ENCODE measurements at places on chromosomes 13 and 19. TPM values are rescaled to one million over a fixed set of nuclear protein-coding genes. Genes with fewer than 3 reads are reported as not detected.
A peak's percentile ranks its signal among the peaks of the same experiment; 100 is the strongest.

The GSX1 gene
- not detected for total RNA-seq

The SLC46A3 gene
- total RNA-seq = 3.5 TPM

The KLHL1 gene
- not detected for total RNA-seq

The SBNO2 gene
- total RNA-seq = 140 TPM

The ZSCAN5B gene
- not detected for total RNA-seq

The PCP2 gene
- total RNA-seq = not detected

DNA sequence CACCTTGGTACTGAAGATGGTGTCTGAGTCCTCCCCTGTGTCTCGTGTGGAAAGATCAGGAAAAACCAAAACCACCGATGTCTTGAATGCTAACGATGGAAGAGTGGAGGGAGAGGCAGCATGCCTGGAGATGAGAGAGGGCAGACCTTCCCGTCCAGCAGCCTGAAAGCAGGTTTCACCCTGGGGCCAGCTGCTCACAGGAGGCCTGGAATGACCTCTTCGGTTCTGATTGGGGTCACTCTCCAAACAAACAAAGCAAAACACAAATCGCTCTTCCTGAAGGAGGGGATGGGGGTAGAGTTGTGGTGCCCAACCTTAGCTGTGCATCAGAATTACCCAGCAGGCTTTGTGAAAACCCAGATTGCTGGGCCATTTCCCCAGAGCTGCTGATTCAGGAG is 142.3 kb upstream of the SOX1 start:
- no peak for DNase-seq

- peak; percentile 38 for DNase-seq
Observed at GRCh38 chr19:2962018-2962670, 15.2 kb upstream of the TLE6 start.

DNA sequence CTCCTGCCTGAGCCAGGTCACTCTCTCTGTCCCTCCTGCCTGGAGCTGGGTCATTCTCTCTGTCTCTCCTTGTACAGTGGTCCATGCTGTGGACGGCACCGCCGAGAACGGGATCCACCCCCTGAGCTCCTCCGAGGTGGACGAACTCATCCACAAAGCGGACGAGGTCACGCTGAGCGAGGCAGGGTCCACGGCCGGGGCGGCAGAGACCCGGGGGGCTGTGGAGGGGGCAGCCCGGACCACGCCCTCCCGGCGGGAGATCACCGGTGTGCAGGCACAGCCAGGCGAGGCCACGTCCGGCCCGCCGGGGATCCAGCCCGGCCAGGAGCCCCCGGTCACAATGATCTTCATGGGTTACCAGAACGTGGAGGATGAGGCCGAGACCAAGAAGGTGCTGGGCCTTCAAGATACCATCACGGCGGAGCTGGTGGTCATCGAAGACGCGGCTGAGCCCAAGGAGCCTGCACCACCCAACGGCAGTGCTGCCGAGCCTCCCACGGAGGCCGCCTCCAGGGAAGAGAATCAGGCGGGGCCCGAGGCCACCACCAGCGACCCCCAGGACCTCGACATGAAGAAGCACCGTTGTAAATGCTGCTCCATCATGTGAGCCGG is 4.6 kb upstream of the MISP start:
- DNase-seq = no peak

DNA sequence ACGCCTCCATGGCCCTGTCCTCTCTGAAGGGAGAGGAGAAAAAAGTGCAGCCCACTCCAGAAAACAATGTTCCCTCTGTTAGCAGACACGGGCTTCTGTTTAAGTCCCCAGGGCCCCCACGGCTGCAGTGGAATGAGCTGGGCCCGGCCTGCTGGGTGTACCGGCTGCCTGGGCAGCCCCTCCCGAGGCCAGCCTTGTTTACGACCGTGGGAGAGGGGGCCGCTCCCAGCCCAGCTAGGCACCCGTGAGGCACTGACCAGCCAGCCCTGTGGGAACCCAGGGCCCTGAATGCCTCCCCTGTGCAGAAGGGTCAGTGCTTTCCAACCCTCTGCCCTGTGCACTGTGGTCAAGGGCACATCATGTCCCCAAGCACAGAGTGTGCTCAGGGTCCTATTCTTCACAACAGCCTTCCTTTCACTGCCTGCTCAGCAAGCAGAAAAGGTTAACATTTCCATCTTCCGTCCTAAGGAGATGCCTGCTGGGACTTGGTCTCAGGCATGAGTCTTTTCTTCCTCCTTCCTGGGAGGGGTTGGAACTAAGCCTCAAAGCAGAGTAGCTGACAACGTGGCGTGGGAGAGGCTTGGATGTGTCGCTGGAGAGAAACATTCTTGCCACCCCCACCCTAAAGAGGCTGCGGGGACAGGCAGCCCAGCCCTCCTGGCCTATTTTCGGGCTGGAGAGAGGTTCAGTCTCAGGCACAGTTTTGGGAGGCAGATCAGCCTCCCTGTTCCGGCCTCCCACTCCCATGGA is 90.1 kb downstream of the RGCC start:
- no peak for DNase-seq

DNA sequence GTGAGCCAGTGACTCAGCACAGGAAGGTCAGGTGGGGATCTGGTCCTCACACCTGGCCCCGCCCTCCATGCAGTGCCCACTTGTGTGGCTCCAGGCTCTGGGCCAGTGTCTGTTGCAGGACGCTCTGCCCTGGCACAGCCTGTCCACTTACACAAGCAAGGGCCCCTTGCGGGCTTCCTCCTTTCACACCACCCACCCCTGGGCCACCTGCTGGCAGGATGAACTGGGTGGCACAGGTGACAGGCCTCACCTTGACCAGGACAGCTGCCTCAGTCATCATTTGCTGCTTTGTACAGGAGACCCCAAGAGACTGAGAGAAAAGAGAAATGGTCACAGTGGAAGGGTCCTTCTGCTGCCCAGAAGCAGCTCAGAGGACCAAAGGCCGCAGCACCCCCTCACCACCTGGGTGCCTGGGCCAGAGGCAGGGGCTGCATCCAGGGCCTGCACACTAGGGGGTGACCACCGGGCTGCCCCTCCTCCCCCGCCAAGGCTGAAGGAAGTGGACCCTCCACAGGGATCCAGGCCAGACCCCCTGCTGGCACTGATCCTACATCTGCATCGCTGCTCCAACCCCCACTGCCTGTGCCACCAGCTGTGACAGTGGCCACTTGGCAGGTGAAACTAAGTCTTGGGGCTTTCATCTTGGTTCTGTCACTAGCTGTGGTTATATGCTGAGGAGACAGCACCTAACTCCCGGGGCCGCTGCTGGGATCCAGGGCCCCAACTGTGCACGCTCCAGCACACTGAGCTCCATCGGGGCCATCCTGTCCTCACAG is 110.3 kb downstream of the TUBA3C start:
- no peak for DNase-seq

DNA sequence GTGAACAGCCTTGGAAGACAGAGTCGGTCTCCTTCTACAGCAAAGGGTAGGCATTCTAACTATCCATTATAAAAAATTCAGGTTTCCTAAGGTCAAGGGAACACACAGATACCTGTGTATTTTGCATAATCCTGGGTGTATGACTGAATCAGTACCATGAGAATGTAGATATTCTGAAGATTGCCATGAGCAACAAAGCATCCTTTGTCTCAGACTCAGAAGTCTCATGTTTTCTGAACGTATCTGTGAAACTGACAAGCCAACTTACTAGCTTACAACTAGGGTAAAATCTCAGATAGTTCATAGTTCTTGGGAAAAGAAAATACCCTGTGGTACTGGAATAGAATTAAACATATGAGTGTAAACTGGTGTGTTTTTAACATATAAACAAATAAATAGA is 6.5 kb downstream of the ZNF566 start:
- DNase-seq = no peak

GRCh38 chr13:25330541-25330940 is 29.1 kb downstream of the NUP58 start:
- no peak for DNase-seq

GRCh38 chr19:40802300-40803169 is 3.5 kb downstream of the EGLN2 start:
- no peak for DNase-seq

GRCh38 chr19:17605117-17605516 is 49.7 kb downstream of the COLGALT1 start:
- DNase-seq = no peak

DNA sequence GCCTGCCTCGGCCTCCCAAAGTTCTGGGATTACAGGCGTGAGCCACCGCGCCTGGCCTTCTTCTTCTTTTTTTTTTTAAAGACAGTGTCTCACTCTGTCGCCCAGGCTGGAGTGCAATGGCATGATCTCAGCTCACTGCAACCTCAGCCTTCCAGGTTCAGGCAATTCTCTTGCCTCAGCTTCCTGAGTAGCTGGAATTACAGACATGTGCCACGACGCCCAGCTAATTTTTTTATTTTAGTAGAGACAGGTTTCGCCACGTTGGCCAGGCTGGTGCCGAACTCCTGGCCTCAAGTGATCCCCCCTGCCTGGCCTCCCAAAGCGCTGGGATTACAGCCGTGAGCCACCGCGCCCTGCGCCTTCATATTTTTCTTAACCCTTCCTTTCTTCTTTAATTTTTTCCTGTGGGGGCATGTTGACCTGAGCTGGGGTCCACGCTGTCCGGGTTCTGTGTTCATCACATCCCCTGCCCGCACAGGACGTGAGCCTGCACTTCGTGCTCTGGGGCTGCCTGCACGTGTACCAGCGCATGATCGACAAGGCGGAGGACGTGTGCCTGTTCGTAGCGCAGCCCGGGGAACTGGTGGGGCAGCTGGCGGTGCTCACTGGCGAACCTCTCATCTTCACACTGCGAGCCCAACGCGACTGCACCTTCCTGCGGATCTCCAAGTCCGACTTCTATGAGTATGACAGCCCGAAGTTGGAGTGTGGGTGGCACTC is 14.1 kb downstream of the PNPLA6 start:
- DNase-seq = no peak

GRCh38 chr19:29193155-29193554 is 19.8 kb downstream of the UQCRFS1 start:
- DNase-seq = no peak

DNA sequence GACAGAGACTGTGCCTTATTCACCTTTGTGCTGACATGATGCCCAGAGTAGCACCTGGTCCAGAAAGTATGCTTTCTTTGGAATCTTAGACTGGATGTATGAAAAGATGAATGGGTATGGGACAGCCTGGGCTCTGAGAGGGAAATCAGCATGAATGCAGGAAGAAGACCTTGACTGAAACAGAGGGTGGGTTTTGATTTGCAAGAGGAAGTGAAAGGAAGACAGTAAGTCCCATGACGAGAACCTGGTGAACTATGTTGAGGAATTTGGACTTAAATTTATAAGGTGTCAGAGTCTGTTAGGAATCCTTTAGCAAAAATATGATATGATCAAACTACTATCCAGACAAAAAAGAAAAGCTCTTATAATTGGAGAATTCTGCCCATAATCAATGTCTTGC is 301.9 kb downstream of the SPRY2 start:
- DNase-seq = no peak

- DNase-seq = no peak
Observed at GRCh38 chr13:67303661-67304333, 73.7 kb upstream of the PCDH9 start.

Measured in activated T-cell treated with anti-CD3 and anti-CD28 coated beads, Interleukin-2, amount 50 U/mL, for 4 hours (primary cell).